Thoracic aorta (tissue), 2 donors: ENCODE measurements at places on chromosomes 5 and 9. TPM values are rescaled to one million over a fixed set of nuclear protein-coding genes. Genes with fewer than 3 reads are reported as not detected.

Gene MTAP
- total RNA-seq: 26.2 TPM

DNA sequence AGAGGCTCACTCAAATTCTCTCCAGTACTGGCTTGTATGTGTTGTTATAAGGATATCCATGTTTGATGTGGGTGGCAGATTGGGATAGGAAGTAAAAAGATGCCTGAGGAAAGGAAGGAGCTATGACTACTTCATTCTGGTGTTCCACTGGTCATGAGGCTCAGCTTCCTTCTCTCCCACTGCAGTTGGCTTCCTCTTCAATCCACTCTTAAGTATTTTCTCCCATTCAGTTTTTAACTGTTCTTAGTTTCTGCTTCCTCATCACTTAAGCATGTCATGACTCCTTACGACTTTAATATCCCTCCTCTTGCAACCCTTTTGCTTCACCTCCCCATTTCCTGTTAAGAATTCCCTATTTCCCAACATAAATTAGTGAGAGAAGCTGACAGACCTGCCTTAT lies 81.1 kb downstream of the PJA2 start:
- peaks cover 64% of the 10 kb centered on the region for H3K4me1 ChIP-seq
- no peak overlapping the region for H3K4me3 ChIP-seq
- no peaks in the 10 kb centered on the region for H3K27me3 ChIP-seq
- peak overlapping the region; percentile 35 for H3K27ac ChIP-seq
- H3K36me3 ChIP-seq: no peaks in the 10 kb centered on the region

Gene AIF1L
- 18.8 TPM for total RNA-seq

- no peak overlapping the region for H3K27ac ChIP-seq
- no peaks in the 10 kb centered on the region for H3K4me1 ChIP-seq
- no peak overlapping the region for H3K4me3 ChIP-seq
- H3K27me3 ChIP-seq: no peaks in the 10 kb centered on the region
- DNase-seq: no peak
Observed at GRCh38 chr5:147805030-147805454, 22.5 kb upstream of the JAKMIP2 start.

DNA sequence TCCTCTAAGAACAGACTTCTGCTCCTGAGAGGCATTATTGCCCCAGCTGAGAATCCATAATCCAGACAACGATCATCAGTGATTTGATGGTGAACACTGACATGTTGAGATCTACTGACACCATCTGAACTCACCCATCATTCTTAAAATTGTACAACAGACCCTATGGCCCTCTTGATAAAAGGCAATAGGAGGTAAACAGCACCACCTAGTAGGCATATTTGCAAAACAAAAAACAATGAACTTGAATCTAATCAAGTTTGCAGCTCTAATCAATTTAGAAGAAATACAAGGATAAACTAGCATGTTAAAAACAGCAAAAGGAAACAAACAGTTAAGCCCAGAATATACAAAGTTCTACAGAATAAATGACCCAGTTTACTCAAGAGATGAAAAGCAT lies 89.6 kb downstream of the SFXN1 start:
- H3K27me3 ChIP-seq: no peaks in the 10 kb centered on the region
- H3K4me3 ChIP-seq: no peak overlapping the region
- no peaks in the 10 kb centered on the region for H3K4me1 ChIP-seq
- H3K27ac ChIP-seq: no peak overlapping the region
- H3K36me3 ChIP-seq: no peaks in the 10 kb centered on the region
- DNase-seq: no peak

DNA sequence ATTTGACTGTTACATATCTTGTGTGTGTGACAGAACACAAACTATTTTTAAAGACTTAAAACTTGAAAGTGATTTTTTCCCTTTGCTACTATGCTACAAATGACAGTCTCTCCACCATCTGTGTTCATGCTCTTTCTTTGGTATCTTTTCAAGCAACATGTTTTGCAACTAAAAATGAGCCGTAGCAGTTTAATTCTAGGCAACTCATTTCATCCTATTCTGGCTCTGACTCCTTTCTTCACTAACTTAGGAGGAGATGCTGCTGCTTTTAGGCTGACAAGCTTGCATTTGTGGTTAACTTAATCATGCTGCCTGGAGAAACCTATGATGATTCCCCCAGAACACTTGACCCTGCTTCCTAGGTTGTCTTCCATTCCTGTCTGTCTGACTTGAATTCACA lies 100.6 kb downstream of the HACD4 start:
- H3K4me3 ChIP-seq: no peak overlapping the region
- DNase-seq: no peak
- H3K4me1 ChIP-seq: no peaks in the 10 kb centered on the region
- no peaks in the 10 kb centered on the region for H3K36me3 ChIP-seq

DNA sequence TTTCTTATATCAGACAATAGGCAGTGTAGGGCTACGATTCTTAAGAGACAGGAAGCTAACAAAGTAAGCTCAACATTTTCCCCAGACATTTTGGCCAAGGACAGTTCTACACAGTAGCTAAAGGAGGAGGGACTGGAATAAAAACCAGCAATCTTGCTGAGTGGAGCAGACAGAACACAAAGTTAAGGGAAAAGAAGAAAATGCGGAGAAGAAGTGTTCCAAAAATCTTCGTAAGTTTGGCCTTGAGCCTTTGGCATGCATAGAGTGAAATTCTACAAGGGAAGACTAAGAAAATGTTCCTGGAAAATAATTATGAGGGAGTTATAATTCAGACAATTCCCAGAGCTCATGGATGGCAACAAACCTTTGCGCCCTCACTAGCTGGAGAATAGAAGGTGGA lies 748.0 kb upstream of the CTNND2 start:
- H3K27me3 ChIP-seq: no peaks in the 10 kb centered on the region
- DNase-seq: no peak
- H3K4me3 ChIP-seq: no peak overlapping the region
- H3K4me1 ChIP-seq: no peaks in the 10 kb centered on the region
- H3K27ac ChIP-seq: no peak overlapping the region
- H3K36me3 ChIP-seq: no peaks in the 10 kb centered on the region

DNA sequence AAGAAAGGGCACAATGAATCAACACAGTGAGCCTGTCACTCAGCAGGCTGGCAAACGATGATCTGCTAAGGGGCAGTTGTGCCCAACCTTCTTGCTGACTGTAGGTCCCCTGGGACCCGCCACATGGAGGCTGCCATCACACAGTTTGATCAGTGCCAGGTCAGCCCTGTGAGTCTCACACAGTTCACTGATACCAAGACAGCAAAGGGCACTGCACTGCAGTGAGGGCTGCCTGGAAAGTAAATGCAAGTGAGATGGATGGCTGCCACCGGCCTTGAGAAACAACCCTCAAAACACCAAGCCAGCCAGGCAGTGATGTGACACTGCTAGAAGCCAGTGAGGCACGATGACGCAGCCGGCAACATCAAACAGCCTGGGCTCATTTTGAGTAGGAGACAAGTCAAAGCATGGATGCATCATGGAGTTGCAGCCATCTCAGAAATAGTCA lies 30.3 kb downstream of the FOXD1 start:
- DNase-seq: peak; percentile 77
- peaks cover 15% of the 10 kb centered on the region for H3K4me1 ChIP-seq
- H3K27me3 ChIP-seq: no peaks in the 10 kb centered on the region
- peak overlapping the region; percentile 43 for H3K27ac ChIP-seq
- peak overlapping the region; percentile 69 for H3K4me3 ChIP-seq
- H3K36me3 ChIP-seq: no peaks in the 10 kb centered on the region

Gene SLC45A2
- not detected for total RNA-seq

Gene FAM221B
- total RNA-seq: not detected

Gene CAMK4
- total RNA-seq: 6.6 TPM

GRCh38 chr9:78130004-78130403 lies 98.4 kb upstream of the GNAQ start:
- DNase-seq: no peak
- no peaks in the 10 kb centered on the region for H3K27me3 ChIP-seq
- H3K36me3 ChIP-seq: no peaks in the 10 kb centered on the region
- no peak overlapping the region for H3K27ac ChIP-seq

DNA sequence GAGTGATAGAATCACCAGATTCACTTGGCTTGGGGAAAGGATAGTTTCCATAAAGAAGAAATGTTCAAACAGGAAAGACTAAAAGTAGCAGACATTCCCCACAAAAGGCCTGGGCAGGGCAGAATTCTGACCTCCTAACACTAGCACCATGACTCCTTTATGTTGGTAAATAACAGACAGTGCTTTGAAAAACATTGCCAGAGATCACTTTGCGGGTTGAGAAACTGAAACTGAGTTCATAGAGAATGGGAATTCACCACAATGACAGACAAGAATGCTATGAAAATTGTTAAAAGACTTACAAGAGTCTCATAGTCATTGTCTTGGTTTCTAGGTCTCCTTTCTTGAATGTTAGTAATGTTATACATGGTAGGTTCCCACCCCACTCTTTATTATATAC lies 172.5 kb upstream of the GLRA1 start:
- H3K27me3 ChIP-seq: no peaks in the 10 kb centered on the region
- no peaks in the 10 kb centered on the region for H3K36me3 ChIP-seq
- DNase-seq: no peak
- no peak overlapping the region for H3K4me3 ChIP-seq

DNA sequence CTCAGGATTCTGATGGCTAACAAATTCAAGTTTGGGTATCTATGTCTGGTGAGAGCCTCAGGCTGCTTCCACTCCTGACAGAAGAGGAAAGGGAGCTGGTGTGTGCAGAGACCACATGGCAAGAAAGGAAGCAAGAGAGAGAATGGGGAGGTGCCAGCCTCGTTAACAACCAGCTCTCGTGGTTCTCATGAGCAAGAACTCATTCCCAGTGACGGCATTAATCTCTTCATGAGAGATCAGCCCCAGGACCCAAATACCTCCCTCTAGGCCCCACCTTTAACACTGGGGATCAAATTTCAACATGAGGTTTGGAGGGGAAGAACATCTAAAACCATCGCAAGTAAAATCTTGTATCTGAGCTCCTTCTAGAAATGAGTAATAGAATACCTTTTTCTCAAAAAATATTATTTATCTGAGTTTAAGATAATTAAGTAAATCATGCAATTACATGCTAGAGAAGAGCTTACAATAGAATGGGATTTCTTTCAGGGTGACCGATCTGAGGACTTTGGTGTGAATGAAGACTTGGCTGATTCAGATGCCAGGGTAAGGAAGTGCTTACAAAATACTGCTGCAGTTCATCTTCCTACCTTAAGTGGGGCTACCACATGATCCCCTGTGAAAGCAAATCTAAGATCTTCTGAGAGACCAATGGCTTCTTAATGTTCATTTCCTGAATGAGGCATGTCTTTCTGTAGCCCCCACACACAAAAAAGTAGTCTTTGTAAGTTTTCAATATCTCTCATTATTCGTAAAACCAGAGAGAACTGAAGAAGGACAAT lies 11.5 kb downstream of the ANXA1 start:
- no peaks in the 10 kb centered on the region for H3K27me3 ChIP-seq
- no peak for DNase-seq
- peak overlapping the region; percentile 26 for H3K27ac ChIP-seq
- peaks cover 4% of the 10 kb centered on the region for H3K4me1 ChIP-seq
- peaks cover 71% of the 10 kb centered on the region for H3K36me3 ChIP-seq

DNA sequence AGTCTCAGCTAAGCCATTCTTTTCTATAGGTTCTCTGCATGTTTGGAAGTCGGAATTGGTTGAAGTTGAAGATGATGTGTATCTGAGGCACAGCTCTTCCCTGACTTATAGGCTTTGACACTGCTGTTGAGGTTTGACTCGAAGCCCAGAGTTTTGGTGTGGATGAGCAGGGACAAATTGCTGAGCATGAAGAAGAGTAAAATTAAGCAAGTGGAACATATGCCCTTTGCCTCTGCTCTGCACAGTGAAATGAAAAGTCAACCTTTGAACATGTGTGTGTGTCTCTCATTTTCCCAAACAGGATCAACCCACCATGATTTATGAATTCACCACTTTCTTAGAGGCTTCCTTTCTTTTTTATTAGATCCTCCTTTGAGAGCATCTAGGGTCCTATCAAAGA lies 8.5 kb downstream of the HMHB1 start:
- H3K27me3 ChIP-seq: no peaks in the 10 kb centered on the region
- H3K4me3 ChIP-seq: no peak overlapping the region
- no peak for DNase-seq
- no peaks in the 10 kb centered on the region for H3K4me1 ChIP-seq
- no peaks in the 10 kb centered on the region for H3K36me3 ChIP-seq

Gene ABLIM3
- 23.0 TPM for total RNA-seq

DNA sequence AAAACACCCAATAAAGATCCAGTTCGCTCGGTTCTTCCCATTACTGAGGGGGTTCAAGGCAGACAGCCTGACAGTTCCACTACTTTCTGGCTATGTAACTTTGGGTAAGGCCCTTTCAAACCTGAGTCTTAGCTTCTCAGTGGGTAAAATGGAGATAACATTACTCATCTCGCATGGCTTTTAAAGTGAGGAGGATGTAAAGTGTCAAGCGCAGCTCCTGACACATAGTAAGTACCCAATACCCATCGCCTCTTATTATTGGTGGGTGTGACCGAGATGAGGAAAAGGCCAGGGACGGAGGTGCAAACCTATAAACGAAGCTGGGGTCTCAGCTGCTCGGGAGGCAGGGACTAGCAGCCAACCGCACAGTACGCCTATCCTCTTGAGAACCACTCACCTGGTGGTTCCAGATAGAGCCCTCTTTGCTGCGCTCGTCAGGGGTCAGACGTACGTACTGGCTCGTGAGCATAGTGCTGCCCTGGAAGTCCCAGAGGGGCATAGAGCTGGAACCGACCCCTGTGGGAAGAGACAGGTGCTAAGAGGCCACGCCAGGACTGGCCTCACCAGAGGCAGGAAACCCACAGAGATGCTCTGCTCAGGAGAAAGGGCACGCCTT lies 584 bp downstream of the LMAN2 start:
- H3K4me3 ChIP-seq: peak overlapping the region; percentile 82
- H3K27me3 ChIP-seq: no peaks in the 10 kb centered on the region
- peaks cover 5% of the 10 kb centered on the region for H3K36me3 ChIP-seq
- peaks cover 18% of the 10 kb centered on the region for H3K4me1 ChIP-seq

Gene JAK2
- 90.0 TPM for total RNA-seq

DNA sequence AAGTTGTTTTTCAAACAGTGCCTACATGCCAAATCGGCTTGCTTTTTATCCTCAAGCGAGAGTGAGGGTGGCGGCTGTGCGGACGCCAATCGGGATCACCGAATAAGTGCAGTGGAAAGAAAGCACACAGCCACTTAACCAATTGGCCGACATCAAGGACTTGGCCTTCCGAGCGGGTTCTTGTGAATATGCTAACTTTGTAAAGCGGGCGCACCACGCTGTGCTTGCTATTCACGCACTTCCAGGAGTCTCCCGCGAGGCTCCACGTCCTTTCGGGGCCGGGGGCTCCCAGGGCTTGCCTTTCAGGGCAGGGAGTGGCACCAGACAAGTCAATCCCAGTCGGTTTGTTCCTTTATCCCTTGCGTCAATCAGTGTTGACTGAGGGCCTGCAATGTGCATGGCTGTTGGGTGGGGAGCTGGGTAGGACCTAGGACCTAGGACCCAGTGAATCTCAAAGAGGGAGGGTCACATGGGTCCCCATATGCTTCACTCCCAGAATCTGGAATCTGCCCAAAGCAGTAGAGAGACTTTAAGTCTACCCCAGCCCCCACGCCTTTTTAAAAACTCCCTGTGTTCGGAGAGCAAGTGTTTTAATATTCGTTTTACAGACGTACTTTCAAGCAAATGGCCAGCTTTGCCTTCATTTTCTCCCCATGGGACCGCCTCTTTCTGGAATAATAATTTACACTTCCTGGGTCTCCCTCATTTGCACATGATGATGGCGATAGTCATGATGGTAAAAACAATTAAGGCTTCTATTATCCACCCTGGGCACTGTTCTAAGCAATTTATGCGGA lies 2.0 kb upstream of the GCNT4 start:
- DNase-seq: no peak
- H3K27me3 ChIP-seq: no peaks in the 10 kb centered on the region
- H3K4me1 ChIP-seq: peaks cover 33% of the 10 kb centered on the region

- DNase-seq: no peak
- H3K27me3 ChIP-seq: no peaks in the 10 kb centered on the region
- H3K4me3 ChIP-seq: no peak overlapping the region
- H3K36me3 ChIP-seq: no peaks in the 10 kb centered on the region
- H3K4me1 ChIP-seq: peaks cover 42% of the 10 kb centered on the region
- no peak overlapping the region for H3K27ac ChIP-seq
Observed at GRCh38 chr5:157568720-157569119, 6.9 kb downstream of the ADAM19 start.
